Stimulated activated CD4-positive, alpha-beta T cell treated with anti-CD3 and anti-CD28 coated beads, Interleukin-4, amount 100 ng/mL, for 4 hours (primary cell): ENCODE measurements at places on chromosomes 5 and 9.

GRCh38 chr9:87020169-87020950, 73.1 kb upstream of the GAS1 start:
- DNase-seq: no peak

GRCh38 chr5:95628933-95629332, 9.0 kb downstream of the GPR150 start:
- no peak for DNase-seq

GRCh38 chr9:38227656-38228055, 158.6 kb upstream of the SHB start:
- no peak for DNase-seq

GRCh38 chr9:8677741-8678140, 878.2 kb upstream of the DMAC1 start:
- no peak for DNase-seq

GRCh38 chr9:138103111-138103848, 225.7 kb downstream of the CACNA1B start:
- DNase-seq: no peak

DNA sequence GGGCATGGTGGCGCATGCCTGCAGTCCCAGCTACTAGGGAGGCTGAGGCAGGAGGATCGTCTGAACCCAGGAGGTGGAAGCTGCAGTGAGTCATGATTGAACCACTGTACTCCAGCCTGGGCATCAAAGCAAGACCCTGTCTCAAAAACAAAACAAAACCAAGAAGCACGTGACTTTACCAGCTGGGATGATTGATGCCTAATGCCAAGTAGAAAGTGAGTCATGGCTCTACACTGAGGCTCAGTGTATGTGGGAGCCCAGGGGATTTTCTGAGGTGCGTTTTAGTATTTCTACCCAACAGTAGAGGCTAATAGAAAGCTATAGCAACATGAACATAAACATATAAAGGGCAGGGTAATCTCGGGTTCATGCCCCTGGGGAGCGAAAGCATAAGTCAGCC, 13.9 kb upstream of the BRD3OS start:
- DNase-seq: no peak

DNA sequence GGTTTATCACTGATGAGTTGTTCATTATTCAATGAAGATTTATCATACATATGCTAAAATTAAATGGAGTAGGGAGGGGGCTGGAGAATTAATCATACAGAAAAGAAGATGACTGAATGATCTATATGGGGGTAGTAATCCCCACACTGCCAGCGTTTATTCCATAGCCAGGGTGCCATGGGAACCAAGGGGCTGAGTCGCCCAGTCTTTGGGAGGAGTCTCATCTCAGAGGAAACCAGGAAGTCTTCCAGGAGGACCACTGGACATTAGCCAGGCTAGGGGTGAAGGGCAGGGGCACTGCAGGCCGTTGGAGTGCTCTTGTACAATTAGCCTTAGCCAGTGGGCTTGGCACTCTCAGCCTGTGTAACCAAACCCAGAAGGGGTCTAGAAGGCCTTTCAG, 226.5 kb downstream of the ARL15 start:
- no peak for DNase-seq

DNA sequence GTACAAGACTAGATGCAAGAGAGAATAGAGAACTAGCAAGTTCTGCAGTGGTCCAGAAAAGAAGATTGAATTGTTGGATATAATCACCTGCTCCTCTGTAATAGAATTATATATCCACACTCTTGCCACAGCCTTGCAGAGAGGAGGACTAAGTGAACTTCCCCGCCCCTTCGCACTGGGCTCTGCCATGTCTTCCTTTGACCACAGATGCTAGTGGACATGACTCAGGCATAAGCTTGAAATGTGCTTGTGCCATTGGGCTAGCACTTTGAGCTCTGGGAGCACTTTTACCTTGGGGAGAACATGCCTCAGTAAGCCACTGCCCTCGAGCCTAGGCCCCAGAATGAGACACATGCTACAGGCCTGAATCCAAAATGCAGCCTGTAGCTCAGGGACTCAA, 113.5 kb upstream of the RASA1 start:
- DNase-seq: no peak

- DNase-seq: no peak
Measured at GRCh38 chr5:138676556-138677193, 76.5 kb upstream of the CTNNA1 start.

GRCh38 chr9:81591791-81592190, 97.6 kb downstream of the TLE1 start:
- no peak for DNase-seq

- DNase-seq: no peak
Measured at GRCh38 chr9:75372499-75373268, 284.4 kb downstream of the OSTF1 start.

DNA sequence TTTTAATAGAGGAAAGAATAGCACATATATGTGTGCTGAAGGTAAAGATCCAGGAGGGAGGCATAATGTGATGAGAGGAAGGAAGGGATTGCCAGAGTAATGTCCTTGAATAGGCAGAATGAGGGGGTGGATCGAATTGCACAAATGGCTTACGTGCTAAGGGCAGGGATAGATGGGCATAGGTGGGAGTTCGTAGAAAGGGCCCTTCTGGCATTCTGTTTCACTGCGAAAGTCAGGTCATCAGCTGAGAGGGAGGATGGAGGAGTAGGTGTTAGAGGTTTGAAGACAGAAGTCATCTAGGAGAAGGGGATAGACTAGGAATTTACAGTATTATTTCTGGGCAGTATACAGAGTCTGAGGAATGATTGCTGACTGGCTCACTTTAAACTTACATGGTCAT, 32.1 kb downstream of the CNOT6 start:
- DNase-seq: no peak

- DNase-seq: no peak
Measured at GRCh38 chr5:158552241-158552640, 547.5 kb downstream of the EBF1 start.

DNA sequence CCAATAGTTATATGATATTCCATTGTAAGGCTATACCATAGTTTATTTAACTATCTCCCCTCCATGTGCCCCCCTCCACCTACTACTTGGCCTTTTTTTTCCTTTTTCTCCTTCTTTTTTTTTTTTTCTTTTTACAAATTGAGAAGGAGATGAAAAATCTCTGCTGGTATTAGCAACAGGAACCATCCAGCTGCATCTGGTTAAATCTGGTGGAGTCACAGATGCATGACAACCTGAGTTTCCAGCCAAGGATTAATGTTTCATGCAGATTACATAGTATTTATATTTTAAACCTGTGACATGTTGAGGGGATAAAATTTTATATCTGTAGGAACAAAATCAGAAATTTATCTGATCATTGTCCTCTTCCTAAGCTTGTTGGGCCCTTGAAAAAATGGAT, 128.5 kb upstream of the IQGAP2 start:
- DNase-seq: no peak

DNA sequence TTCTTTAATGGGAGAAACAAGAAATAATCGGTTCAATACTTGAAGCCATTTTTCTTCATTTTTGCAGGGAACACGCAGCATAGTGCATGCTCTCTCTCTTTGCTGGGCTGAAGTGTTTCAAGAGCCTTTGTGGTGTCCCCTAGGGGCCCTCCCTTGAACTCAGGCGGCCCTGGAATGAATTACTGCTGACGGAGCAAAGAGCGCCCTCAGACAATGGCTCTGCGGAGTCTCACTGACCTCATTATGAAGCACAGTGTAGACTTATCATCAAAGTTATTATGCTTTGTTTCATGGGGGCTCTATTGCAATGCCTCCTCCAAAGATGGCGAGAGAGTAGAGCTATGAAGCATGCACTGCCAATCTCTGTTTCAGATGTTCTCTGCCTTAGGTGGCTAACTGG, 64.8 kb upstream of the ADCY2 start:
- no peak for DNase-seq

DNA sequence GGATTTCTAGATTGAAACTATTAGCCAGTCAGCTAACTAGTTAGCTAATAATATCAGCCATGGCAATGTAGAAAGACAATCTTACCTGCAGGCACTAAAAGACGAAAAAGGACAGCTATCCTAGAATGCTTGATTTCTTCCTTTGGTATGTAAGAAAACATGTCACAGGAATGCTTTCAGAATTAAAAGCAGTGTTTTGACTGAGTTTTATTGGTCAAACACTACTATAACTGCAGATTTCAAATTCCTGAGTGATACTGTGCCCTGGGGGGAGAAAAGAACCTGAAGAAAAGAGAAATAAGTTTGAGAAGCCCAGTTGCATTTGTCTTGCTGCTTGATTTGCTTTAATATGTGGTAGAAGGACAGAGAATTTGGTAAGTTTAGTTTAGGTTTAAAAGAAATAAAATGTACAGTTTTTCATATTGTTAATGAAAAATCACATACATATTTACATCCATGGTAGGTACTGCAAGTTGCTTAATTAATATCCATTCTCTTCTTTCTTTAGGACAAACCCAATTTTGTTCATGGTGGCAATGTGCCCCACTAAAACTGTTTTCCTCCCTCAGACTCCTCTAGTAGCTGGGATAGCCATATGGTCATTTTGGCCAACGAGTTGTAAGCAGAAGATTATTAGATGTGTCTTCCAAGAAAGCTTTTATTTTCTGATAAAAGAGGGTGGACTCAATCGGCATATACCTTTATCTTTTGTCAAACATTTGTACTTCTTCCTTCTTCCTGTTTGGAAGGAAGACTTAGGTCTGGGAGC, 4.3 kb upstream of the FAM169A start:
- no peak for DNase-seq

GRCh38 chr5:39946356-39947045, 521.7 kb upstream of the DAB2 start:
- no peak for DNase-seq

GRCh38 chr9:13716090-13716489, 436.6 kb upstream of the MPDZ start:
- no peak for DNase-seq

DNA sequence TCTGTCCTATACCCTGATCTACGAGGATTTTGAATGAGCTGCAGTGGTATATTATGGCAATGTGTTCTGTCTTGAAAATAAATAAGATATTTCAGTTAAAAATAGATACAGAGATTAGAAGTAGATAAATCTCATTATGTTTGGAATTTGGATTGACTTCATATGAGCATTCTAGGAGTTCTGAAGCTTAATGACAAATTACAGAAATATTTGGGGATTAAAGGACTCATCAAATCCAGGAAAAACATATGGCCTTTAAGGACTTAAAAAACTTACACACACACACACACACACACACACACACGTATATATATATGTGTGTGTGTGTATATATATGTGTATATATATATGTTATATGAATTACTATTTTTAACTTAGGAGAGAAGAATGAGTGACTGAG, 446.9 kb upstream of the CD180 start:
- DNase-seq: no peak

GRCh38 chr9:16595227-16595626, 275.2 kb downstream of the BNC2 start:
- DNase-seq: no peak
